ENCODE measurements at places on chromosomes 11 and 22. TPM values are rescaled to one million over a fixed set of nuclear protein-coding genes. Genes with fewer than 3 reads are reported as not detected.
A peak's percentile ranks its signal among the peaks of the same experiment; 100 is the strongest.

The CST6 gene
- total RNA-seq: 15.3 TPM

DNA sequence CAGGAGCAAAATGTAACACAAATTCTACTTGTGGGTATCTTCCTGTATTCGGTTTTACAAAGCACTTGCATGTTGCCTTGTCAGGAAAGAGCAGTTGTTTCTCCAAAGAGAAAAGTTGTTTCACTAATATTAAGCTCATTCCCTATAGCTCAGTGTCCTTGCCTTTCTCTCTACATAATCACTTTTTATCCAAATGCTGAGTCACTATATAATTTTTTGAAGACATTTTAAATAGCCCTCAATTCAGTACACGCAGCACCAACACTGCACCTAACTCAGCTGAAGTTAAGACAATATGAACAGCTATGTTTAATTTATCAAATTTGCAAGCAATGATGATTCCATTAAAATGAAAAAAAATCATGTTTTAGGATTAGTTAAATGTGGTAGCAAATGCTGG, 14.5 kb upstream of the MRTFA start:
- no peaks in the 10 kb centered on the region for H3K36me3 ChIP-seq
- H3K27ac ChIP-seq: peak overlapping the region; percentile 97
- H3K4me3 ChIP-seq: peak overlapping the region; percentile 76
- H3K4me1 ChIP-seq: peaks cover 32% of the 10 kb centered on the region

The PARVG gene
- not detected for total RNA-seq

DNA sequence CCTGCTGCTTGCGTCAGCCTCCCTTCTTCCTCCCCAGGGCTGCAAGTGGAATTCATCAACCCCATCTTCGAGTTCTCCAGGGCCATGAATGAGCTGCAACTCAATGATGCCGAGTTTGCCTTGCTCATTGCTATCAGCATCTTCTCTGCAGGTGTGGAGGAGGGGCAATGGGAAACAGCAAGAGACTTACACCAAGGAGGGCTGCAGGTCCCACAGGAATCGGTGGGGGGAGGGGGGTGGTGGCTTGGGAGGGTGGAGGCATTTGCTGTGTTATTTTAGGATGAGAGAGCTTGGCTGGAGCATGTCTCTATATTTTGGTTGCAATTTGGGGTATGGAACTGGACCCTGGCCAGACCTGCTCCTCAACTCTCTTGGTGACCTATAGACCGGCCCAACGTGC, 2.1 kb upstream of the MADD start:
- no peak for DNase-seq
- H3K36me3 ChIP-seq: no peaks in the 10 kb centered on the region
- H3K4me1 ChIP-seq: peaks cover 36% of the 10 kb centered on the region
- no peak overlapping the region for H3K27ac ChIP-seq

The INPP5J gene
- 0.13 TPM for total RNA-seq

- no peaks in the 10 kb centered on the region for H3K4me1 ChIP-seq
- no peaks in the 10 kb centered on the region for H3K27me3 ChIP-seq
- no peaks in the 10 kb centered on the region for H3K36me3 ChIP-seq
- H3K27ac ChIP-seq: no peak overlapping the region
- DNase-seq: no peak
Observed at GRCh38 chr11:105334025-105334714, 194.6 kb upstream of the CARD18 start.

- H3K27me3 ChIP-seq: no peaks in the 10 kb centered on the region
- peaks cover 12% of the 10 kb centered on the region for H3K4me1 ChIP-seq
- DNase-seq: peak; percentile 73
- H3K27ac ChIP-seq: no peak overlapping the region
Observed at GRCh38 chr11:130121445-130121978, 38.1 kb upstream of the ST14 start.

DNA sequence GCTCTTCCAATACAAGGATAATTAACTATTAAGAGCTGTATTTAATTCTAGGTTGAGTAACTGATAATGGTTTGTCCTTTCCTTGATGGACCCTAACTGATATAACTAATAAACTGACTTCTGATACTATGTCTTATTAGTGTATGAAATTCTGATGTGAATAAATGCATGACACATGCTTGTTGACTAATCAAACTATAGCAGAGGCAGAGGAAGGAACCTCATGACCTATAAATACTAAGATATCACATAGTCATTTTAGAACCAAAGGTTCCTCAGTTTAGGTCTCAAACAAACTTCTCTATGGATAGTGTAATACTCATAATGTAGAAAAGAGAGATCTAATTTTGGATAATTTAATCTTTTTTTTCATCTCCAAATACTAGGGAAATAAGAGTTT, 4.8 kb upstream of the HBD start:
- no peak overlapping the region for H3K27ac ChIP-seq
- H3K27me3 ChIP-seq: no peaks in the 10 kb centered on the region
- no peaks in the 10 kb centered on the region for H3K36me3 ChIP-seq
- no peak for DNase-seq
- H3K4me1 ChIP-seq: no peaks in the 10 kb centered on the region

The SLC6A5 gene
- total RNA-seq: not detected

GRCh38 chr11:94028436-94028835, 7.3 kb downstream of the HEPHL1 start:
- no peaks in the 10 kb centered on the region for H3K36me3 ChIP-seq
- peak; percentile 73 for DNase-seq
- H3K27me3 ChIP-seq: no peaks in the 10 kb centered on the region
- H3K4me1 ChIP-seq: no peaks in the 10 kb centered on the region

DNA sequence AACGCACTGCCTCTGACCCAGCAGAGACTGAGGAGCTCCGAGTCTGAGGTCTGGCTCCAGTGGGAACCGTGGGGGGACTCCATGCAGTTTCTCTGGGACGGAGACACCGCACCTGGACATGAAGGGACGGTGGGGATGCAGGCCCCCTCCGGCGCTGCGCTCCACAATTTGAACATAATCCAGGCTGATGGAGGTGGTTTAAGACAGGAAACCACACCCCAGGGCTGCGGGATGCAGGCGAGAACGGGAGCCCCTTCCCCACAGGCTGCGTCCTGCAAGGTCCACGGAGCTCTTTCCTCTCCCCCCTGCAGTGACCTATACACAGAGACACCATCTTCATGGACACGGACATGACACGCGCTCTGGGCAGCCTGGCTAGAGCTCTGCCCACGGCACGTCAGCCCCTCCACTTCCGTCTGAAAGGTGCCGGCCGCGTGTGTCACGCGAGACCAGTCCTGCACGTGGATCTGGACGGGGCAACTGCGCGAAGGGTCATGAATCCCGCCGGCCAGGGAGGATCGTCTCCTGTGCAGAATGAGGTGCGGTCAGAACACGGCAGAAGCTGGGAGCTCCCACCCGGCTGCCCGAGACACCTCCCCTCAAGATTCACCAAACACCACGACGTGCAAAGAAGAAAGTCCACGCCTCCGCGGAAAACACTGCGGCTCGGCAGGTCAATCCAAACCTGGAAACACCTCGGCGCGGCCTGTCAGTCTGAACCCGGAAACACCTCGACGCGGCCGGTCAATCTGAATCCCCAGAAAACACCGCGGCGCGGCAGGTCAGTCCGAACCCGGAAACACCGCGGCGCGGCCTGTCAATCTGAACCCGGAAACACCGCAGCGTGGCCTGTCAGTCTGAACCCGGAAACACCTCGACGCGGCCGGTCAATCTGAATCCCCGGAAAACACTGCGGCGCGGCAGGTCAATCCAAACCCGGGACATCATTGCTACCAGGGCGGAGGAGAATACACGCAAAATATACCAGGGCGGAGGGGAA, 212.4 kb downstream of the BRD1 start:
- H3K4me1 ChIP-seq: no peaks in the 10 kb centered on the region
- DNase-seq: no peak
- H3K27me3 ChIP-seq: no peaks in the 10 kb centered on the region
- no peak overlapping the region for H3K4me3 ChIP-seq

The GGTLC3 gene
- not detected for total RNA-seq
